ENCODE measurements at places on chromosomes 3 and 15.

- no peak for DNase-seq
Measured at GRCh38 chr15:30905821-30906220, 2.1 kb downstream of the FAN1 start.

DNA sequence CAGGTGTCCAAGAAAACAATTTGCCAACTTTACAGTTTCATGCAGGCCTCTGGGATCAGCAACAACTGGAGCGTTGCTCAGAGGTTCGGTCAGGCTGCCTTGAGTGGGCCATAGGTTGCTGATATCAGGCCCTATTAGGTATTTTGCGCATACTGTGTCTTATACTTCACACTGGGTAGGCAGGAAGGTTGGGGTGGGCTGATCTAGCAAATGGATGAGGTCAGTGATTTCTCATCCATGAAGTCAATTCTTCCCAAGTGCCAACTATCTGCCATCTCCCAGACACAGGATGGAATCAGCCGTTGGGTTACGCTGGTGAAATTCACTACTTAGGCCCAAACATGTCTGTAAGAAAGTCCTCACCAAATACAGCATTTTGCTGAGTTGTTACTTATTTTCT lies 77.6 kb downstream of the SLC7A14 start:
- no peak for DNase-seq

DNA sequence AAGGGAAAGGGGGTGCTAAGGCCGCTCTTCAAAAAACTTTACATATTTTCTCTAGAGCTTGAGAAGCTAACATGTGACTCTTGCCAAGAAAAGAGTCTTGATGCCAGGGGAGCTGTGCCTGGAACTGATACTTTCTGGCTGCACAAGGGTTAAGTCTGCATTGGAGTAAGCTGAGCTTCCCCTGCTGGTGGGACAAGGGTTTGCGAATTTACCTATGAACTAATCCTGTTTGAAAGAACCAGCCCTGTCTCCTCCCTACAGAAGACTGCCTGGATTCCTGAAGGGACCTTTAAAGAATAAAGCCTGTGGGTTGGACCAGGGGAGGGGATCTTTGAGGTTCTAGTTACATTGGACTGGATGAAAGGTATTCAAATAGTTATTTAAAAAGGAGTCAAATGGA lies 58.3 kb upstream of the EPHA3 start:
- DNase-seq = no peak

GRCh38 chr3:167397826-167398225 lies 17.7 kb upstream of the ZBBX start:
- no peak for DNase-seq

GRCh38 chr3:78405745-78406144 lies 1362.1 kb downstream of the ROBO1 start:
- DNase-seq = no peak

Data from RPMI7951 (cell line).